ENCODE measurements at places on chromosomes 2 and 18.

DNA sequence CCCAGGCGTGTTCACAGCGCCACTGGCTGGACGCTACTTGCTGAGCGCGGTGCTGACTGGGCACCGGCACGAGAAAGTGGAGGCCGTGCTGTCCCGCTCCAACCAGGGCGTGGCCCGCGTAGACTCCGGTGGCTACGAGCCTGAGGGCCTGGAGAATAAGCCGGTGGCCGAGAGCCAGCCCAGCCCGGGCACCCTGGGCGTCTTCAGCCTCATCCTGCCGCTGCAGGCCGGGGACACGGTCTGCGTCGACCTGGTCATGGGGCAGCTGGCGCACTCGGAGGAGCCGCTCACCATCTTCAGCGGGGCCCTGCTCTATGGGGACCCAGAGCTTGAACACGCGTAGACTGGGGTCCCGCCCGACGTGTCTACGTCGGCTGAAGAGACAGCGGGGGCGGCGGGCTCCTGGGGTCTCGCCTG is 891 bp upstream of the KHK start:
- DNase-seq = peak; percentile 80

DNA sequence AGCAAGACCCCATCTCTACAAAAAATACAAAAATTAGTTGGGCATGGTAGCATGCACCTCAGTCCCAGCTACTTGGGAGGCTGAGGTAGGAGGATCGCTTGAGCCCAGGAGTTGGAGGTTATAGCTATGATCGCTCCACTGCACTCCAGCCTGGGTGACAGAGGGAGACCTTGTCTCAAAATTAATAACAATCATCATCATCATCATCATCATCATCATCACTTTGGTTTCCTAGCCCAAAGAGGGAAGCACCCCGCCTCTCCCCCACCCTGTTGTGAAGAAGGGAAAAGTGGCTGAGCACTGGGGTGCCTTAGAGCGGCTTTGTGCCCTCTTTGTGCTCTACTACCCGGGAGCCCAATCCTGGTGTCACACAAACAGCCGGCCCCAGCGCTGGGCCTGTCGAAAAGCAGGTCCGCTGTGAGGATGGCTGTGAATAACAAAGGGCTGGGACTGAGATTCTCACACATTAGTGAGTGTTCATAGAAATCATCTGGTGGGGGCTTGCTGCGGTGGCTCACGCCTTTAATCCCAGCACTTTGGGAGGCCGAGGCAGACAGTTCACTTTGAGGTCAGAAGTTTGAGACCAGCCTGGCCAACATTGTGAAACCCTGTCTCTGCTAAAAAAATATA is 42.6 kb upstream of the ASXL2 start:
- no peak for DNase-seq

GRCh38 chr2:113965644-113966043 is 75.8 kb downstream of the ACTR3 start:
- DNase-seq = peak; percentile 29

GRCh38 chr2:14831458-14831857 is 198.9 kb downstream of the LRATD1 start:
- no peak for DNase-seq

GRCh38 chr2:142714600-142714999 is 162.9 kb upstream of the KYNU start:
- DNase-seq = no peak

GRCh38 chr2:32168513-32168912 is 2.8 kb downstream of the SLC30A6 start:
- DNase-seq = no peak

GRCh38 chr2:199440118-199440517 is 17.6 kb downstream of the SATB2 start:
- DNase-seq = no peak

DNA sequence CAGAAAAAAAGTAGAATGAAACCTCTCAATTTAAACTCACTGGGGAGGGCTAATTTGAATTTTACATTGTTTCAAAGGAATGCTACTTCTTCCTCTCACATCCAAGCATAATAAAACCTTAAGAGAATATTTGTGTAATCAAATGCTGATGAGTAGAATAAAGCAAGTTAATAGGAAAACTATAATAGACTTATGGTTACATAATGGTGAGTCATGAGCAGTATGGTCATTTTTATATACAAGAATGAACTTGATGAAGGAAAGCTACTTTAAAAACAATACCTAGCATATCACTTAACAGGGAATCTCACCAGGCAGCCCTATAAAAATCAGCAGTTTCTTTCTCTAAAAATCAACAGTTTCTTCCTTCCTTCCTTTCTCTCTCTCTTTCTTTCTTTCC is 80.3 kb downstream of the VSNL1 start:
- DNase-seq = no peak
